A549 treated with Mapracorat at 1 μM for 4 hours (cell line): ENCODE measurements at places on chromosomes 5 and 9. TPM values are rescaled to one million over a fixed set of nuclear protein-coding genes. Genes with fewer than 3 reads are reported as not detected.

Gene DBH
- not detected in 5 replicates for total RNA-seq

Gene NFIL3
- total RNA-seq, result 10.0 to 11.4 TPM (median 10.3 TPM) in 5 replicates

Gene PDE6A
- 0.20 to 0.43 TPM (median 0.25 TPM) in 5 replicates for total RNA-seq

Gene CCDC192
- not detected in 5 replicates for total RNA-seq

Gene NXNL2
- 0.66 to 1.0 TPM (median 0.87 TPM) in 5 replicates for total RNA-seq

Gene C9orf72
- 3.9 to 5.9 TPM (median 4.9 TPM) in 5 replicates for total RNA-seq

Gene PHF2
- 13.8 to 16.9 TPM (median 16.2 TPM) in 5 replicates for total RNA-seq

Gene MRPL36
- 102 to 120 TPM (median 114 TPM) in 5 replicates for total RNA-seq

Gene ITGA1
- total RNA-seq, result 0.64 to 1.1 TPM (median 0.92 TPM) in 5 replicates

Gene ANKRD20A1
- total RNA-seq, result 0.68 to 1.9 TPM (median 1.2 TPM) in 5 replicates

Gene POLK
- 7.3 to 12.6 TPM (median 10.4 TPM) in 5 replicates for total RNA-seq

Gene RNF183
- 0.08 TPM in 1 of 5 replicates, not detected in the others for total RNA-seq

Gene PCDHA1
- 0.06 to 0.23 TPM (median 0.14 TPM) in 5 replicates for total RNA-seq

Gene LECT2
- total RNA-seq, result not detected in 5 replicates

Gene PCDHB10
- not detected in 5 replicates for total RNA-seq

Gene GLDC
- total RNA-seq, result 12.0 to 14.0 TPM (median 12.4 TPM) in 5 replicates

Gene BTNL8
- total RNA-seq, result not detected in 5 replicates

Gene CSF1R
- 0.10 to 0.20 TPM (median 0.18 TPM) in 5 replicates for total RNA-seq

Gene IPO11
- 15.1 to 17.8 TPM (median 15.9 TPM) in 5 replicates for total RNA-seq

Gene ARHGAP26
- total RNA-seq, result 5.2 to 9.8 TPM (median 8.3 TPM) in 5 replicates

Gene CCDC171
- 0.26 to 0.40 TPM (median 0.37 TPM) in 5 replicates for total RNA-seq

Gene C9
- not detected in 5 replicates for total RNA-seq
